ENCODE measurements at places on chromosomes 5 and 9.

- no peak for DNase-seq
Measured at GRCh38 chr5:138925090-138925635, 50.0 kb upstream of the LRRTM2 start.

- no peak for DNase-seq
Measured at GRCh38 chr5:141234109-141234667, 11.0 kb upstream of the PCDHB15 start.

- DNase-seq, result no peak
Measured at GRCh38 chr5:159921721-159922120, 5.4 kb downstream of the ADRA1B start.

DNA sequence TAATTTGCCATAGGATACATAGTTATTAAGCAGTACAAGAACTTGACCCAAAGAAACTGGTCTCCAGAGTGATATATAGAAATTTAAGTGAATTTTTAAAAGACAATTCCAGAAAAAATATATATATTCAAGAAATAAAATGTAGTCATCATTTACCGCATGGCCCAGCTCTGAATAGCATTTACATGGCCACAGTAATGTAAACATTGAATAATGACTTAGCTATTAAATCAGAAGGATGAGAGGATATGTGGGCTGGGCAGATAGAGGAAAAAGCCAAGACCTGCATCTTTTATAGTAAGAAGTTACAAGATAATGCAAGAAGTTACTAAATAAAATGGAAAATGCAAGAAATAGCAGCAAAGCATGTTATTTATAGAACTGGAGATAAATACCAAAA is 405.2 kb upstream of the WWC1 start:
- no peak for DNase-seq

- DNase-seq, result no peak
Measured at GRCh38 chr5:20536813-20537212, 548.8 kb upstream of the CDH18 start.

GRCh38 chr9:70034271-70034711 is 9.4 kb upstream of the MAMDC2 start:
- DNase-seq, result no peak
